Fibroblast of mammary gland (primary cell): ENCODE measurements at places on chromosomes 6 and 20.

DNA sequence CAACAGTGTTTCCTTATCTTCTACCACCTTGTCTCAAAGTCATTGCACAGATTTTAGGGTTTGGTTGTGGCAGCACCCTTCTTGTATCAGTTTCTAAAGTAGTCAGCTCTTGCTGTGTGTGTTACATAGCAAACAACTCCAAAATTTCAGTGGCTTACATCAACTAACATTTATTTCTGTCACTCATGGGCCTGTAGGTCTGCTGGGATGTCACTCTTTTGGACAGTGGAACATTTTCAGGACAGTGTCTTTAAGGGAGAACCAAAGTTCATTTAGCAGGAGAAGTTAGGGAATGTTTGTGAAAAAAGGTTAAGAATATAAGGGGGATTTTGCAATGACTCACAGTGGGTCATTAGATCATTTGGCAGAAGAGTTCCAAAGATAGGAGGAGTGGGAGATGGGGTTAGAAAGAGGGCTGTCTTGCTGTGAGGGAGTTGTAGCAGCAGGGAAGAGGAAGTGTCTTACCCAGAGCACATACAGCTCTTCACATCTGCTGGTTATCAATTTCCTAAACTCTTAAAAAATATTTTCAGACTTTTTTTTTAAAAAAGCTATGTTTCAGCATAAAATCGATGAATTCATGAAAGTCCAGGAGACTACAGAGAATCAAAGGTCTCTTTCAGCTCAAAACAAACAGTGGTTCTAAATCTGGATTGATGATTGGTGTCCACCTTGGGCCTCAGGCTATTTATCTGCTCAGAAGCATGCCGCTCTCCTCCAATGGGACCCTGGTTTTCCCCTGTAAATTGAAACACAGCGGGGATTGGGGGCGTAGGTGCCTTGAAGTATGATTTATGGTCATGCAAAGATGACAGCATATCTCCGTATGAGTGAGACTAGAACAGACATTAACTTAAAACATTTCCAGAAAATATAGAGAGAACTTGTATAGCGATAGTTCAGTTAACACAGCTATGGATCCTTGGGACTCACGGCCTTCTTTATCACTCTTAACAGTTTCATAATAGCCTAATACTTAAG is 117.3 kb downstream of the B3GAT2 start:
- DNase-seq: no peak

DNA sequence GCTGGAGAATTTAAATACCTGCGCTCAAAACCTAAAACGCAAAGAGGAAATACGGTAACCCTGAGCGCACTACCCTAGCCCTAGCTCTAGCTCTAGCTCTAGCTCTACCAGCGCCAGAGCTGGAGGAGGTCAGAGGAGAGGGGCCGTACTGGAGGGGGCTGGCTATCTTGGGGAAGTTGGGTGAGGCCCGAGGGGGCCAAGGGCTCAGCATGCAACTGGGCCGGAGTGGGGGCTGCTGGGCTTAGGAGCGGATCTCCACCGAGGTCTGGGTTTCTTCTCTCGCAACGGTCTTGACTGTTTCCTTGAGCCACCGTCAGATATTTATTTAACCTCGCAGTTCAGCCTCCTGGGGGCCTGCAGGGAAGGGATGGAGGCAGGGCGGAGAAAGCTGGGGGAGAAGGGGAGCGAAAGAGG is 91.0 kb downstream of the NCR2 start:
- DNase-seq: no peak

- DNase-seq: no peak
Measured at GRCh38 chr20:58405504-58406291, 16.7 kb downstream of the VAPB start.

DNA sequence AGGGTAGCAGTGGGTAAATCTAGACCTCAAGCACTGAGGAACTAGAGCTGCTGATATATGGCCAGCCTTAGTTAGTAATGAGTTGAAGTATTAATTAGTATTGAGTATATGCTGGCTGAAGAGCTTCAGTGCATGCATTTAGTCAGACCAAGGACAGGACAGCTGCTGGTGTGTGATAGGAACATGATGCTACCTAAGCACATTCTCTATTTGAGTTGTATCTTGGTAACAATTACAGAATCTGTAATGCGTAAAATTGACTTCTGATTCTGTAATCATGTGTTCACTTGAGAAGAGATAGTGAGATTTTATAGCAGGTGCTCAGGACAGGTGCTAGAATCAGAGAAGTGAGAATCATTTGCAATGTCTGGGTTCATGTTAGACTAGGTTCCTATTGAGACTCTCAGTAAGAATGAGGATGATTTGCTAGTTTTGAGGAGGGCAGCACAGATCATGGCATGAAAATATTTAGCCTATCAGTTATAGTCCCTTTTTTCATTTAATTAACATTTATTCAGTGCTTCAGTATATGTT is 369.4 kb upstream of the HS3ST5 start:
- DNase-seq: no peak

DNA sequence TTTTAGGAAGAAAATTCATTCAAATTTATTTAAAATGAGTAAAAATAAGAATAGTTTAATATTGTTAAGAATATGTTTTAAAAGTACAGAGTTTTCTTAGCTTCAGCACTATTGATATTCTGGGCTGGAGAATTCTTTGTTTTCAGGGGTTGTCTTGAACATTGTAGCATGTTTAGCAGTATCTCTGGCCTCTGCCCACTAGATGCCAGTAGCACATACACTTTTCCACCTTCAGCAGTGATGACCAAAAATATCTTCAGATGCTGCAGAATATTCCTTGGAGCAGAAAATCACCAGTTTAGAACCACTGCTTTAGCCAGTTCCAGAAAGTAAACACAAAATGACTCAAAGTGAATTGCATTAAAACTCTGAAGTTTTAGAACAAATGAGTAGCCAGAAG is 19.4 kb upstream of the SDHAF4 start:
- DNase-seq: peak; percentile 24

DNA sequence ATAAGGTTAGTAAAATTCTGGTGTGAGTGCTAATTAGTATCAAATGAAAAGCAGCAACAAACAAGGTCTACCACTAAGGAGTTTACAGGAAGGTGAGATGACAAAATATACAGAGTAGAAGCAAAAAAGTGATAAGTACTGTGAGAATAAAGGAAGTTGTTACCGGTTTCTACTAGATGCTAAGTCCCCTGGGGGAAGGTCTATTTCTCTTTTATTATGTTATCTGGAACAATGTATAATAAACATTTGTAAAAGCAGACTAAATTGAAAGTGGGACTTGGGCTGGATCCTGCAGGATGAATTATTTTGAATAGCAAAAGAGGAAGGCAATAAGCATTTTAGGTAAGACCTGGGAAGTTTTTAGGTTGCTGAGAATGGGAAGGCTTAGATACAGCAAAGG is 158.7 kb upstream of the SLC22A16 start:
- DNase-seq: no peak

- DNase-seq: no peak
Measured at GRCh38 chr6:80523531-80523997, 417.1 kb downstream of the BCKDHB start.

DNA sequence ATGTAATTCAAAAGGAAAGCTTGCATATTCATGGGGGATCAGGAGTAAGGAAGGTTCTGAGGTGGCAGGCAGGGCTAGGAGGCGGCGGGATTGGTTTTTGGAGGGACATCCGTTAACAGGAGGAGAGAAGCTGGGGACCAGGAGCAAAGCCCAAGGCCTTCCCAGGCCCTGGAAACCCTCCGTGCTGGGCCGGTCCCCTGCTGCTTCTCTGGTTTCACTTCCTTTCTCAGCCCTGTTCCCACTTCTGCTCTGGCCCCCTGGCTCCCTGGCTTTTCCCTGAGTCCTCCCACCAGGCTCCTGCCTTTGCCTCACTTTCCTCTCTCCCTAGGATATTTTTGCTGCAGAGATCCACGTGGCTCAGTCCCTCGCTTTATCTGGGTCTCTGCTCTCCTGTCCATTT is 26.4 kb upstream of the SALL4 start:
- DNase-seq: no peak

DNA sequence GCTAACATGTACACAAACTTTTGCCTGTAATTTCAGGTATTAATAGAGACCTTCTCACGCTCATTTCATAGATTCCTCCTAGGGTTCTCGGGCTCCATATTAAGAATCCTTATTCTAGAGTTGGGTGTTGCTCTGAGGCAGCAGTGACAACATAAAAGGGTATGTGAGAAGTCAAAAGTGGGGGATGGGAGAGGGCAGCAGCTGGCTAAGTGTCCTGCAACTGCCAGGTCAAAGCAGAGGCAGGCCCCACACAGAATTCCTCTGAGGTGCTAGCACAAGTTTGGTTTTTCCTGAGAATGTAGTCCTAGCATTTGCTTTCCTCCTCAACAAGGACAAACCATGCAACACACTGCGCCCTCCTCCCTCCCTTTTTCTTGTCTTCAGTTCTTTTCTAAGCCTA is 4.6 kb downstream of the NSFL1C start:
- DNase-seq: no peak

DNA sequence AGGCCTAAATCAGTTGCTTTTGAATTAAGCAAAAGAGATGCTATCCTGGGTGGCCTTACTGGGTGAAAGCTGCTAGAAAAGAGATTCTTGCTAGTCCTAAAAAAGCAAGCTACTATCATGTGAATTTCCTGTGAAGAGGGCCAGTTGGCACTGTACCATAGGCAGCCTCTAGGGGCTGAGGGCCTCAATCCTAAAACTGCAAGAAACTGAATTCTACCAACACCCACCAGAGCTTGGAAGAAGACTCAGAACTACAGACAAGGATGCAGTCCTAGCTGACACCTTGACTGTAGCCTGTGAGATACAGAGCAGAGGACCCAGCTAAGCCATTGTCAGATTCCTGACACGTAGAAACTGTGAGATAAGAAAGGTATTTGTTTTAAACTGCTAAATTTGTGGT is 24.5 kb downstream of the CLIC5 start:
- DNase-seq: no peak

DNA sequence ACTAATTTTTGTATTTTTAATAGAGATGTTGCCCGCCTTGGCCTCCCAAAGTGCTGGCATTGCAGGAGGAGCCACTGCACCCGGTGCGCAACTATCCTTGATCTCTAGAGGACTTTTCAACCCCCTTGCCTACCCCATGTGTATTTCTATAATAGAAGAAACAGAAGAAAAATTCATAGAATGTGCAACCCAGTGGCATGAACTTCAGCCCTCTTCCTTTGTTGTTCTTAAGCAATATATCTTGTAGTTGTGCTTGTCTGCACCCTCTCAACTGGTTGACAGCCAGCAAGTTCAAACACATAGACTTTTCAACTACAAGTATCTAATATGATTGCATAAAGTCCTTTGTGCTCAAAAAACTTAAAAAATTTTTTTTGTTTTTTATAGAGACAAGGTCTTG is 72.3 kb upstream of the NCOA3 start:
- DNase-seq: no peak

GRCh38 chr20:60113024-60113724 is 155.0 kb downstream of the CDH26 start:
- DNase-seq: no peak

DNA sequence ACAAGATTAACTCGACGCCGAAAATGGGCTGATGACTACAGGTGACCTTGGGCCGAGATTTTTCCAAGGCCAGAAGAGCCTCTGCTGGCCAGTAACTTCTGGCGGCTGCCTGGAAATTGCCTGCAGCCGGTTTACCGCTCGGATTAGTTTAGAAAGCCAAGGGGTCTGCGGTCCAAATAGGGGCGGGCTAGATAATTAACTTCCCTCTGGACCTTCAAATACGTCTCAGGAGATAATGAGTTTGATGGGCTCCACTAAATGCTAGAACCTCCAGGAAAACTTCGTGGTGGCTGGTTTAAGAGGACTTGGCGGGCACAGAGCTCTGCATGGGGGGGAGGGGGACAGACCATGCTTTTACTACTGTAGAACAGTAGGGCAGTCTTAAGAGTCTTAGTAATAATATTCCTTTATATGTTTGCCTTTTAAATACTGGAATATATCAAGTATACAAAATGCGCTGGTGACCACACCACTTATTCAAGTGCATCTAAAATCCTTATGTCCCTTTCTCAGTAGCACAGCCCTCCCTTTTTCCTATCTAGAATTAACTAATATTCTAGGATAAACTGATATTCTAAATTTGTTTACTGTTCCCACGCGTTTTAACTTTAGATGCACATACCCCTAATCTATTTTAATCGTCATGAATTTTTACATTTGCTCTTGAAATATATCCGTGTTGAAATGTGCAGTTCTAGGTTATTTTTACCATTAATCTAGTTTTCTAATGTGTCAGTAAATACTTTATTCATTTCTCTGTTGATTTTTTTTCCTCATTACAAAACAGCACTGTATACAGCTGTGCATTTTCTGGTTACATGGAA is 107.5 kb upstream of the PRSS16 start:
- no peak for DNase-seq

- no peak for DNase-seq
Measured at GRCh38 chr6:110756817-110757216, 58.5 kb downstream of the CDK19 start.

GRCh38 chr6:108947114-108947854 is 99.1 kb downstream of the ARMC2 start:
- peak; percentile 94 for DNase-seq

DNA sequence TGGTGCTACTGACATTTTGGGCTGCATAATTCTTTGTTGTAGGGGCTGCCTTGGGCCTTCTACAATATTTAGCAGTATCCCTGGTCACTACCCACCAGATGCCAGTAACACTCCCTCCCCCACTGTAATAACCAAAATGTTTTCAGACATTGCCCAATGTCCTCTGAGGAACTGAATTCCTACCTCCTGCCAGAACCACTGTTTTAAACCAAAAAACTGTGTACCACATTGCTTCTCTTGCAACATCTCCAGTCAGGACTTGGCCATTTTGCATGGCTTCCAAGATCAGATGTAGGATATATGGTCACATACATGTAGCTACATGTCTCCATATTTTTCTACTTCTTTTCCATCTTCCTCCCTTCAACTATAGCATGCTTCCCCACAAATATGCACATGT is 97.4 kb upstream of the IFNGR1 start:
- DNase-seq: peak; percentile 54

- DNase-seq: no peak
Measured at GRCh38 chr6:140636271-140636907, 1261.9 kb upstream of the CITED2 start.

DNA sequence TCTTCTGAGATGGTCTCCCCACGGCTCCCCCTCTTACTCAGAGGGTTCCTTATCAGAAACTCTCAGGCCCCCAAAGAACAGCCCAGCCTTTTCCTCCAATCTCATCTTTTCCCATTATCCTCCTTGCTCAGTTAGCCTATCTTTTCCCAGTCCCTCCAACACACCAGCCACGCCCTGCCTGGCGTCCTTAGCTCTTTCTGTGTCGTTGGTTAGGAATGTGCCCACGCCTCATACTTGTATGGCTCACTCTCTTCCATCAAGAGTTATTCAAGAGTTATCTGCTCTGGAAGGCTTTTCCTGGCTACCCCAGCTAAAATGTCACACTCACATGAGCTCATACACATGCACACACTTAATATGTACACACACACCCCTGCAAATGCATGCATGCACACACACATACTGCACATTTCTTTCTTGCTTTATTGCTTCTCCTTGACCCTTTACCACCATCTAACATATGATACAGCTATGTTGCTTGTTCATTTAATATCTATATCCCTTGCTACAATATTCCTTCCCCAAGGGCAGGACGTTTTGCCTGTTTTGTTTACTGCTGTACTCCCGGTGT is 37.6 kb downstream of the SLC2A10 start:
- peak; percentile 36 for DNase-seq

GRCh38 chr20:37816003-37816402 is 86.9 kb upstream of the VSTM2L start:
- no peak for DNase-seq
